ENCODE measurements at places on chromosomes 6 and 20.

GRCh38 chr6:16583144-16583762, 178.0 kb downstream of the ATXN1 start:
- DNase-seq: no peak

DNA sequence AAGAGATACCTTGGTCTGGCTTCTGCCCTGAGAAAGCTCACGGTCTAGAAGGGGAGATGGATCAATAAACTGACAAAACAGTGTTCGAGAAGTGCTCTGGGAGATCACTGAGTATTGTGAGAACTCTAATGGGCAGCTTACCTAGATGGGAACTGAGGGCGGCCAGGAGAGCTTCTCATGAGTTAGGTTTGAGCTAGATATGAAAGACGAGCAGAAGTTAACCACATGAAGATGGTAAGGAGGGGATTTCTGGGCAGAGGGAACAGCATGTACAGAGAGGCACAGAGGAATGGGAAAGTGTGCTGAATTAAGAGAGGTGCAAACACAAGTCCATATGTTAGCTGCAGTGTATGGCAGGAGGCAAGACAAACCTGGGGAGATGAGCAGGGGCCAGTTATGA, 11.9 kb downstream of the ZFAND3 start:
- no peak for DNase-seq

- no peak for DNase-seq
Observed at GRCh38 chr20:35344354-35344837, 52.2 kb upstream of the FAM83C start.

GRCh38 chr6:21664314-21665109, 71.0 kb downstream of the SOX4 start:
- no peak for DNase-seq

DNA sequence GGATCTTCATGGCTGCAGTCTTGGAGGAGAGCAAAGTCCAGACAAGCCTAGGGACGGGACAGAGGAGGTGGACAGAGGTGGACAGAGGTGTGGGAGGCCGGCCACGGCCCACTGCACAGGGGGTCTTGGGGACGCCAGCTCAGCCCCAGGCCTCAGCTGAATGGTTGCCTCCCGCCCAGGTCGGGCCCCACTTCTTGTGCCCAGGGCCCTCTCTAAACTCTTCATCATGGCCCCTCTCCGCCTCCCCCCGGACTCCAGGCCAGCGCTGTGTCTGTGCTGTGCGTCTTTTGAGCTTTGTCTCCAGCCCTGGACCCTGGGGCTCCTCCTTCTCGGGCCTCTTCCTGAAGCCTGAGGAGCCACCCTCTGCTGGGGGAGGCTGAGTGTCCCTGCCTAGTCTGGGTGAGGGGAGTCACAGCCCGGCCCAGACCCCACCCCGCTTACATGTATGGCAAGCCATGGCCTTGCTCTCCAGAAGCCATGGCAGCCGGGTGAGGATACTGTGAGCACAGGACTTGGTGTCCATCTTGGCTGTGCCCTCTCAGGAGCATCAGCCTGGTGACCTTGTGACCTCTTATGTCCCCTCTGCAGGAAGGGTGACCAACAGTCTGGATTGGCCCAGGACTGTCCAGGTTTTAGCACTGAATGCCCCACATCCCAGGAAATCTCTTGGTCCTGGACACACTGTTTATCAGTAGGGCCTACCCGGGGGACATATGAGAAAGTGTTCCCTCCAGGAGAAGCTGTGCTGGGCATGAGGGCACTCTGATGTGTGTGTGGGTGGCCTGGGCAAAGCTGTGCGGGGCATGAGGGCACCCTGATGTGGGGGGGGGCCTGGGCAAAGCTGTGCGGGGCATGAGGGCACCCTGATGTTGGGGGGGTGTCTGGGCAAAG, 9.4 kb upstream of the NPBWR2 start:
- no peak for DNase-seq

DNA sequence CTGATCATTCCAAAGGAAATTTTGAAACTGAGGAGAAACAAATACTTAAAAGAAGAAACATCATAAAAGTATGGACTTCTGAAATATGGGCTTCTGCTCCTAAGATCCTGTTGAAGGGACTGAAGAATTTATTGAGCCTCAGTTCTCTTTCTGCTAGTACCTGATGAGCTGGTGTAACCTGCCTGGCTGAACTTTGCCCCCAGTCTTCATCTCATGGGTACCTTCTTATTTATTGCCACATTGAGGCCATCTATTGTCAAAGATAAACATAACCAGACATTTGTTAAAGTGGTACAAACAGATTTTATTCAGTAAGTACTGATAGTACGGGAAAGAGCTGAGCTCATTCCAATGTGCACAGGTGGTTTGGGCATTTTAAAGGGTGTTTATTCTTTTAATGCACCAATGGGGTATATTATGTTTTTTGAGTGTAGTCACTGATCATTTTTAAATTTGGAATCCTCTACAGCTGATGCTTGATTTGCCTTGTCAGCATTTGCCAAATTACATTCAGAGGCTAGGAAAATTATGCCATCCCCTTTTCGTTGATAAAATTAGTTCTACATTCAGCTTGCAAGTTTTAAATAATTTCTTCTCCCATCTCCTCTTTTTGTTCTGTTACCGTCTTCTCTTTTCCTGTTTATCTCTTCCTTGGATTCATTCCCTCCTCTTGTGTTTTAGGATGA, 118.2 kb downstream of the PRIM2 start:
- DNase-seq: no peak

GRCh38 chr6:89339565-89339964, 13.0 kb downstream of the UBE2J1 start:
- DNase-seq: no peak

- DNase-seq: no peak
Observed at GRCh38 chr20:58306421-58307261, 2.9 kb upstream of the RAB22A start.

GRCh38 chr6:159056003-159056402, 11.2 kb upstream of the TAGAP start:
- no peak for DNase-seq

GRCh38 chr20:47016068-47016664, 121.5 kb downstream of the EYA2 start:
- no peak for DNase-seq

GRCh38 chr6:93059911-93060310, 359.4 kb downstream of the EPHA7 start:
- DNase-seq: no peak

DNA sequence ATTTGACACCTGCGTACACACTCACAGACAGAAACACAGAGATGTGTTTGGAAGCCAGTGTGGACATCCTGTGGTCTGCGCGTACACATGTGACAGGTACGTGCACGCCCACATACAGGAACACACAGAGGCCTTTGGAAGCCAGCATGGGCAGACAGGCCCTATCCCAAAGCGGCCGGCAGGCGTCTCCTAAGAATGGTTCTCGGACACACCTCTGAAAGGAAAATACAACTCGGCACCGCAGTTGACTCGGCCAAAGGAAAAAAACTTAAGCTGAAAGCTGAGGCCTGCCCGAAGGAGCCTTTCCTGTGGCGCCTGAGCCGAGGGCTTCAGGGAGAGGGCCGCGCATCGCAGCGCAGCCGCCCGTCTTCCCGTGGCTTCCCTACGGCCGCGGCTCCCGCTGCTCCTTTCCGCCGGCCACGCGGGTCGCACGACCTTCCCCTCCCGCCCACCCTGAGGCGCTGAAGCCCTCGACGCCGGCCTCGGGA, 1.4 kb upstream of the CEP43 start:
- no peak for DNase-seq
